Stimulated activated CD8-positive, alpha-beta memory T cell treated with anti-CD3 and anti-CD28 coated beads, Interleukin-4, amount 100 ng/mL, for 4 hours (primary cell): ENCODE measurements at places on chromosomes 11 and 22.

- DNase-seq, result no peak
Measured at GRCh38 chr22:47795477-47796127, 1033.2 kb downstream of the TBC1D22A start.

DNA sequence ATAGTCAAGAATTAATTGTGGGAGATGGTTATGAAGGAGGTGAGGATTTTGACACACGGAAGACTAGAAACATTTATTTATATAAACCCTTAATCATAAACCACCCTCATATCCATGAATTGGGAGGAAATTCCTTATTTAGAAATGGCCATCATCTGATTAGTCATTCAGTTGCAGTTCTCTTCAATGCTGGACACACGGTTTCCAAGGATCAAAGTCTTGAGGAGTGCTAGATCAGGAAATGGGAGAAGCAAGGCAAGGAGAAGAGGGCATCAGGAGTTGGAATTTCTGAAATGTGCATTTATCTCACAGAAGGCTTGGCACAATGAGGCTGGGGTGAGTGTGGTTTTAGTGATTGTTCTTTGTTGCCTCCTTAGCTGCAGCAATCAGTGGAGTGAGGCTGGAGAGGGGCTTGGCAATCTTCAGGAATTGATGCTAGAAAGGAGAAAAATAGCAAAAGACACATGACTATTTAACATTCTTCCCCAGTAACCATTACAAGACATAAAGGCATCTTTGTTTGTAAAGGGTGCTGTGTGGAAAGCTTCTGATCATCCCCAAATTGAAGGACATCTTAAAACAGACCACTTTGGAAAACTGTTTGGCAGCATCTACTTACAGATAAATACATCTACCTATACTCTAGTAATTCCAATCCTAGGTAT lies 21.6 kb upstream of the GDPD4 start:
- DNase-seq, result no peak

DNA sequence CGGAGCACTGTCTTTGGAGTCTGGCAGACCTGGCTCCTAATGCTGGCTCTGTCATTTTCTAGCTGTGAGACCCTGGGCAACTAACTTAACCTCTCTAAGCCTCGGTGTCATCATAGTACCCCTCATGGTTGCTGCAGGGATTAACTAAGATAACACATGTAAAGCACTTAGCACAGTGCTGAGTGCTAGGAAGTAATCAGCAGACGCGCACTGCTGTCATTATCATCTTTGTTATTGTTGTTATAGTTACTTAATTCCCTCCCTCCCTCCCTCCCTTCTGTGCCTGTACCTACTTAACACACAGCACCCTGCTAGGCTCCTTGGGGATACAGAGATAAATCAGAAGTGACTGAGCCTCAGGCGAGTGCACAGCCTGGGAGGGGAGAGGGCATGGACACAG lies 104.7 kb upstream of the PITPNB start:
- no peak for DNase-seq

DNA sequence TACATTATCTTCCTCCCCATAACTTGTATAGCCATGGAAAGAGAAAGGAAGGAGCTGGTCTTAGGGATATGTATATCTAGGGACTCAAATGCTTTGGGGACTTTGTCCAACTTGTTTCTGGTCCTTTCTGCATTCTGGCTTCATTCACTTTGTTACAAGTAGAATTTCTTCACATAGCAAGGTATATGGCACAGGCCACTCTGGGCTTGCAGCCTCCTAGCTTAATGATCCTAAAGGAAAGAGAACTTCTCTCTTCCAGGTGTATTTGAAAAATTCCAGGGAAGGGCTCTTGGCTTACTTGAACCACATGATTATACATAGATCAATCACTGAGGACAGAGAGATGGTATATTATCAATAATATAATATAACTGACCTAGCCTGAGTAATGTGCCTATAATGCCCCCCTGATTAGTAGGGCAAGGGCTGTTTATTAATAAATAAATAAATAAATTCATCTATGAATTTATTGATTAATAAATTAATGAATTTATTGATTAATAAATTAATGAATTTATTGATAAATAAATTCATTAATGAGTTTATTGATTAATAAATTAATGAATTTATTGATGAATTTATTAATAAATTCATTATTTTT lies 48.2 kb upstream of the CEP295 start:
- no peak for DNase-seq

DNA sequence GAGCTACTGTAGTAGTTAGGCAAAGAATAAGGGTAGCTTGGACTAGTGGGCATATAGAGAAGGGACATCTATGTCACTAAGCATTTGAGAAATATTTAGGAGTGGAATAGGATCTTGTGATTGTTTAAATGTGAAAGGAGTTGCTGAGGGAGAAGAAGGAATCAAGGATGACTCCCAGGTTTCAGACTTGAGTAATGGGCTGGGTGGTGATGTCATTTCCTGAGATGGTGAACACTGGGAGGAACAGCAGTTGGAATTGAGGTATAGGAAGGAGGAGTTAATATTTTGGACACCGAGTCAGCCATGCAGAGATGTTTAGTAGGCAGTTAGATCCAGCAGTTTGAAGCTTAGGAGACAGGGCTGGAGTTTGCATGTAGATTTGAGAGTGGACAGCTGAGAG lies 40.1 kb downstream of the REXO2 start:
- no peak for DNase-seq
